Stimulated activated CD8-positive, alpha-beta memory T cell treated with anti-CD3 and anti-CD28 coated beads, Interleukin-2, amount 100 ng/mL, for 1 hour (primary cell): ENCODE measurements at places on chromosomes 2 and 18.

DNA sequence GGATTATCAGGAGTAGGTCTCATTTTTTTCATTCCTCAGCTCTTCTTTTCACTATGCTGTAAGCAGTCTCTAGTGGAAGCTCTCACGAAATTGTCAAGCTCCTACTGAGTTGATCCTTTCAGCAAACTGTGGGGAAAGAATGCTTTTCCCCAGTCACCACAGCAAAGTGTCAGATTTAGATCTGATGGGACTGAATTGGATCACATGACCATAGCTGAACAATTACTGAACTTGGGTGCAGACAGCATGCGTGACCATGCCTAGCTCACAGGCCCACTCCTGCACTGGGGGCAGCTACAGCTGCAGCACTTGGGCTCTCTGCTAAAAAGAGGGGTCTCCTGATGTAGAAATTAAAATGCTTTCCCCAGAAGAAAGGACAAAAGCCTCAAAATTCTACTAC is 3.1 kb downstream of the ARHGAP15 start:
- no peak for DNase-seq

DNA sequence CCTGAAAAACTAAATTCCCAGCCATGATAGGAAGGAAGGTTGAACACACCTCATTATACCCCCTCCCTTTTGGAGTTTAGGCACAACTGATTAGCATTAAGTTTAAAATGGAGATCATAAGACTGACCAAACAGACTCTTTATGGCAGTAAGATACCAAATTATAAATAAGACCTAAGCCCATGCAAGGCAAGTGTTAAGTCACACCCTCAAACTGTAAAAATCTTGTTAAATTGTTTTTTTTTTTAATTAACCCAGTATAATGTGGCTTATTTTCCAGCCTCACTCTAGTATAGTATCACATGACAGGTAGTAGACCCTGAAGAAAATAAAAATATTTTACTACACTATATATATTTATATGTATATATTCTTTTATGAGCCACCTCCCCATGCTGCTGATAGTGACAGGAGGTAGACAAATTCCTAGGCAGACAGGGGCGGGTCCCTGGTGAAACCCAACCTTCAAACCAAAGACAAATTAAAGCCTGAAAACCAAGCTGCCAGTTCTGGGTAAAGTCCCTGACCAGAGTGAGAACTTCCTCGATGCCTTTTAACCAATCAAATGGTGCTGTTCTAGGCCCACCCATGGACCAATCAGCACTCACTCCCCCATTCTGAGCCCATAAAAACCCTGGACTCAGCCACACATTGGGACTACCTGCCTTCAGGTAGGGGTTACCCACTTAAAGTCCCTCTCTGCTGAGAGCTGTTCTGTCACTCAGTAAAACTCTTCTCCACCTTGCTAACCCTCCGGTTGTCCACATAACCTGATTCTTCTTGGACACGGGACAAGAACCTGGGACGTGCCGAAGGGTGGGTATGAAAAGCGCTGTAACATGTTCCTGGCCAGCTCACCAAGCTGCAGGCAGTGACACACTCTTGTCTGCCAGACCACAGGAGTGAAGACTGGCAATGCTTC is 123.9 kb upstream of the B3GNT2 start:
- no peak for DNase-seq

GRCh38 chr18:79511671-79512301 is 116.1 kb downstream of the NFATC1 start:
- DNase-seq, result no peak

DNA sequence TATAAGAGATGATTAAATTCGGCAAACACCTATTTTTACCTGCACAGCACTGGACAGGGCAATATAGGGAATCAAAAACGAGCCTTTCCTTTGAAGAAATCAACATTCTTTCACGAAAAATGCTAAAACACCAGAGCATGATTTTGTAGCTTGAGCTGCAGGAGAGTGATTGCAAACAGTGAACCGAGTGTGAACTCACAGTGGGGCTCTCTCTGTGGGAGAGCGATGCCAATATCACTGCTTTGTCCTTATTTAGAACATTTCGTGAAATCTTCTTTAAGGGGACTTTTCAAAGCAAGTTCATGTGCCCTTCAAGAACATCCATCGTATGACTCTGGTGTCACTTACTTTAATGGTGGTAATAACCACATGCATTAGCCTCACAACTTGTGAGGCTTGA is 238.8 kb downstream of the CD226 start:
- no peak for DNase-seq

DNA sequence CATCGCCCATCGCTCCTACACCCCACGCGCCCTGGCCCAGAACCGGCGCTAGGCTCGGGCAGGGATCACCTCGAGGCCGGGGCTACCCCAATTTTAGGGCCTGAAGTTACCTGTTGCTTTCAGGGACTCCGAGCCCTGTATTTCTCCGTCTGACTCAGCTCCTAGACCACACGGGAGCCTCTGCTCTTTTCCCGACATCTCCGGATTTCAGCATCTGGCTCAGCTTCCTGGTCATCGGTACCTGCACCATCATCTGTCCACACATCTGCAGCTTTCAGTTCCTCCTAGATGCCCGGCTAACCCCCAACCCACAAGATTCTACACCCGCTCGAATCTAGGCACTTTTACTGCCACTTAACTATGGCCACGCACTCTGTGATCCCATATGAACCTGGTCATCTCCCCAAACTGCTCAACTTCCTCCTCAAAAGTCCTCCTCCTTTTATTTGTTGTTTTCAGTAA is 12.1 kb upstream of the HMSD start:
- DNase-seq, result no peak

- DNase-seq, result no peak
These were observed 888.0 kb downstream of the EPHA4 start for GRCh38 chr2:220684099-220684498.

DNA sequence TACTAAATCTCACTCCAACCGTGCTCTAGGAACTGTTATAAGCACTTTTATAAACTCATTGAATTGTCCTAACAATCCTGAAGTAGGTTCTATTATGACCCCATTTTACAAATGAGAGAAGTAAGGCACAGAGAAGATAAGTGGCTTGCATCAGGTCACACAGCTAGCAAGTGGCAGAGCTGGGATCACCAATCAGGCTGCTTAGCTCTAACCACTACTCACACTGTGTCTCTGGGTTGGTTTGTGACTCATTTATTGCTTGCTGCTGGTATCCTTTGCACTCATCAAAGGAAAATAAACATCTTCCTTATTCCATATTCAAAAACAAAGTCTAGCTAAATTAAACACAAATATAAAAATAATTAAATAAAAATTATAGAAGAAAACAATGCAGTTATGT is 42.5 kb upstream of the IL1R2 start:
- DNase-seq, result no peak

- DNase-seq, result no peak
These were observed 41.6 kb downstream of the KCNE4 start for GRCh38 chr2:223093436-223094241.

DNA sequence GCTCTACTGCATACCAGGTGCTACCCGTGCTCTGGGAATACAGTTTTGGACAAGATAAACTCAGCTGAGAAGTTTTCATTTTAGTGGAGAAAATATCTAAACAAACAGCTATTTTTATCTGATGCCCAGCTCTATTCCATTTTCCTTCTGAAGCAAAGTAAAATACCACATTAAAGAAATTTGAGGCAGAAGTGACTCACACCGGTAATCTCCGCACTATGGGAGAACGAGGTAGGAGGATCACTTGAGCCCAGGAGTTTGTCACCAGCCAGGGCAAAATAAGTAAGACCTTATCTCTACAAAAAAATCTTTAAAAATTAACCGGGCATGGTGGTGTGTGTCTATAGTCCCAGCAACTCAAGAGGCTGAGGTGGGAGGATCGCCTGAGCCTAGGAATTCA is 416.2 kb upstream of the LYPD1 start:
- DNase-seq, result no peak

DNA sequence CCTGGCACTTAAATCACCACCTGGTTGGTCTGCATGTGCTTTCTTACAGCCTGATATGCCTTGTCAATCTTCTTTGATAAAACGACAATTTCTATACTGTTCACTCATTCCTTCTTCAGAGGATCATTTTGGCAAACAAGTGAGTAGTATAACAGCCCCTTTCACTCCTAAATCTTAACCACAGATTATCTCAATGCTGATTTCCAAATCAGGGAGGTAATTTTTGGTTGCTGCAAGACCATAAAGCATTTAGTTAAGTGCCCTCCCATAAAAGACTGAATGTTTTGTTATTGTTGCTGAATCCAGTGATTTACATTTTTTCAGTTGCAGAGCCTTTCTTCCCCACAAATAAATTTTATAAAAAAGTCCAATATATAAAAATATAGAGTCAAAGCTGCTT is 129.2 kb upstream of the CYP26B1 start:
- no peak for DNase-seq

DNA sequence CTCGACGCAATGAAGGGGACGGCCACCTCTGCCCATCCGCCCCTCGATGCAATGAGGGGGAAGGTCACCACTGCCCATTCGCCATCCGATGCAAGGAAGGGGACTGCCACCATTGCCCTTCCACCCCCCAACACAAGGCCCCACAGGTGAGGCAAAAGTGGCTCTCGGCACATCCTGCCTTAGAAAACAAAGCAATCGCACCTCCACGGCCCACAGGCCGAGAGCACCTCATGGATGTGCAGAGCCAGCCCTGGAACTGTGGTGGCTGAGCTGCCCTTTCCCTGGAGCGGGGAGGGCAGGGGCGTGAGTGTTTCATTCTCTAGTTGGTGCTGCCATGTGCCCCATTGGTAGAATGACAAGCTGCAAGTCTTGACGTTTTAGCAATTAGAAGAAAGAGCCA is 320.6 kb upstream of the SALL3 start:
- no peak for DNase-seq

DNA sequence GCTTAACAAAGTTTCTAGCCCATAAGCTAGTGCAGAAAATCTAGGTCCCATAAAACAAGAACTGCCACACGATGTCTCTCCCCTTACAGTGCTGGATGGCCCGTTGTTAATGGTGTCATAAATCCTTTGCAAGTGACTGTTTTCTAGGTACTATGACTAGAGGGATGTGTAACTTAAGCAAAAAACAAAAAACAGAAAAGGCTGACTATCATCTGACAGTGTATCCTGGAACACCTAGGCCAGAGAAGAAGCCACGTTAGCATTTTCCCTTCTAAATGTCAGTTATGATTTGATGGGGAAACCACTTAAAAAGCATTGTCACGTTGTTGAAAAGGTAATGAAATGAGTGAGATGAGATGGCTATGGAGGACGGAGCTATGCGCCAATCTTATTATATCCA is 2.4 kb downstream of the CASP8 start:
- DNase-seq, result no peak

GRCh38 chr2:71609441-71609840 is 156.1 kb downstream of the DYSF start:
- no peak for DNase-seq

GRCh38 chr2:148971547-148971946 is 67.0 kb upstream of the LYPD6B start:
- no peak for DNase-seq

GRCh38 chr18:2986150-2986865 is 26.6 kb downstream of the LPIN2 start:
- DNase-seq, result no peak

DNA sequence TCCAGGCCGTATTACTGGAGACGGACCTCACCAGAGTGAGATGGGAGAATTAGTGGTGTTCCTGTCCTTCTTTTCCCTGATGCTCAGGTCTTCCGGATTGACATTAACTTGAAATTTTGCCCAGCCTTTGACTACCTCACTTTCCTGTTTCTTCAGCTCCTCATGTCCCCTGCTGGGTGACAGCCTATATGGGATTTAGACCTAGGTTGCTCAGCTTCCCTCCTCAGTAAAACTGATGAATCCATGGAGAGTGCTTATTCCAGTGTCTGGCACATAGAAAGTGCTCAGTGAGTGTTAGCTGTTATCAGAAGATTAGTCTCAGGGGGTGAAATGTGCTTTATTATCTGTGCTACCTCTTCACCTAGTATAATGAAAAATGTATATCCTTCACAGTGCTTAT is 30.0 kb downstream of the CRIM1 start:
- DNase-seq, result no peak

DNA sequence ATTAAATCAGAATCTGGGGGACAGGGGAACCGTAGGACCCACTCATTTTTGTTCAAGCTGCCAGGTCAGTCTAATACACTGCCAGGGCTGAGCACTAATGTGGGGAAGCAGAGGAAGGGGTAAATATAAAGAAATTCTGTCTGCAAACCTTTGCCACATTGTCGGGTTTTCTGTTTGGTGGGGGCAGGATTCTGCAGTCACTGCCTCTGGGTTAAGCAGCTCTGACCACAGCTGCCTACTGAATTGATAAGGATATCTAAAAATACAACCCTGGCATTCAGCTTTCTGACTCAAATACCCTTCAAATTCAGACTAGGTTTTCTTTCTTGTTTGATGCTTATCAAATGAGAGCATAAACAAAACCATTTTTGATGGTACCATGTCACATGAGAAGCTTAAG is 6.0 kb downstream of the DNER start:
- DNase-seq, result no peak

DNA sequence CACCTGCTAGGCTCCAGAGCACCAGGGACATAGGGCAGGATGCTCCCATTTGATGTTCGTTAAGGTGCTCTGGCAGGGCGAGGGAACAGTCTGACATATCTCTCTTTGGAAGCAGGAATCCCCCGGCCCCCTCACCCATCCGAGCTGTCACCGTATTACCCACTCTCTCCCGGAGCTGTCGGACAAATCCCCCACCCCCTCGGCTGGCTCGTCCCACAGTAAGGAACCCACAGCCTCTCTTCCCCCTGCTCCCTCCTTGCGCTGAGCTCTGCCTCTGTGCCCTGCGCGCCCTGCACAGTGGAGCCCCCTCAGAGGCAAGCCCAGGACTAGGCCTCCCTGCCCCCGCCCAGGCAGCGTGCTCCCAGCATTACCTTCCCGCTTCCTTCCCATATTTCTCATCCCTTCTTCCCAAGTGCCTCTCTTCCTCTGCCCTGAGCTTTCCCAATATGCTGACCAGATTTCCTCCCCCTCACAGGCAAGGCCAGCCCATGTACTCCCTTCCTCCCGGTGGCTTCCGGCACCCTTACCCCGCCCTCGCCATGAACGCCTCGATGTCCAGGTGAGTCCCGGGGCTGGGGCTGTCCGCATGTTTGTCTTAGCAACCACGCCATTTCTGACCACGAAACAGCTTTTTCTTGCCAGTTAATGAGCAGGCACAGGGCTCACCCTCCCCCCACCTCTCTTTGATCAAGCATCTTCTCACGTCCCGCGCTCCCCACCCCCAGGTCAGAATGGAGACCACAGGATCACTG is 23.8 kb downstream of the TGOLN2 start:
- no peak for DNase-seq

GRCh38 chr18:59502274-59503175 is 143.5 kb upstream of the LMAN1 start:
- DNase-seq, result no peak

DNA sequence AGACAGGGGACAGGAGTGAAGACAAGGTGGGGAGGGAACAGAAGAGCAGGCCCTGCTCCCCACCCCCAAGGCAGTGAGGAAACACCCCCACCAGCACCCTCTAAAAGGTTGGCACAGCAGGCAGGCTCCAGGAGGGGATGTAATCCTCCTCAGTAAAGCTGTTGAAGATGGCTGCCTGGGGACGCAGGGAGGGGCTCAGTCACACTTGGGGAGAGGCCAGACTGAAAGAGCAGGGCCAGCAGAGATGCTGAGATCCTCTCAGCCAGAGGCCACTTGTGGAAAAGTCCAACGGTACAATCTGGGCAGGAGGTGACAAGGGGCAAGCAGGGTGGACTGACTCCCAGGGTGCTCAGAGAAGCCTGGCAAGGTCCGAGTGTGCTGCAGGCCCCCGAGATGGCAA is 154.8 kb upstream of the ID2 start:
- DNase-seq, result no peak
